ENCODE measurements at places on chromosomes 1 and 21.

DNA sequence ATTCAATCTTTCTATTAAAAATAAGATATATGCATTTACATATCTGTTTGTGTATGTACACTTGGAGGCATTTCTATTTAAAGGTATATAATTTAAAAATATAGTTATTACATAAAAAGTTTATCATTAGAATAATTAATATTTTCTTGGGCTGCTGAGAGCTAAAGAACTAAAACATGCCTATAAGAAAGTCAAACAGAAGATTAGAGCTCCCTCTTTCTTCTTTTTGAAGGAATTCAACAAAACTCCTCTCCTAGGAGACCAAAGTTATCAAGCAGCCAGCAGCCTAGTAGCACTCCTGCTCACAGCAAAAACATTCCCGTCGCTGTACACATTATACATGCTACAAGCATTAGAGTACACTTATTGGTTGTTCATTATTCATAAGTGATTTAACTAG lies 216.4 kb downstream of the VAV3 start:
- peak; percentile 11 for DNase-seq

DNA sequence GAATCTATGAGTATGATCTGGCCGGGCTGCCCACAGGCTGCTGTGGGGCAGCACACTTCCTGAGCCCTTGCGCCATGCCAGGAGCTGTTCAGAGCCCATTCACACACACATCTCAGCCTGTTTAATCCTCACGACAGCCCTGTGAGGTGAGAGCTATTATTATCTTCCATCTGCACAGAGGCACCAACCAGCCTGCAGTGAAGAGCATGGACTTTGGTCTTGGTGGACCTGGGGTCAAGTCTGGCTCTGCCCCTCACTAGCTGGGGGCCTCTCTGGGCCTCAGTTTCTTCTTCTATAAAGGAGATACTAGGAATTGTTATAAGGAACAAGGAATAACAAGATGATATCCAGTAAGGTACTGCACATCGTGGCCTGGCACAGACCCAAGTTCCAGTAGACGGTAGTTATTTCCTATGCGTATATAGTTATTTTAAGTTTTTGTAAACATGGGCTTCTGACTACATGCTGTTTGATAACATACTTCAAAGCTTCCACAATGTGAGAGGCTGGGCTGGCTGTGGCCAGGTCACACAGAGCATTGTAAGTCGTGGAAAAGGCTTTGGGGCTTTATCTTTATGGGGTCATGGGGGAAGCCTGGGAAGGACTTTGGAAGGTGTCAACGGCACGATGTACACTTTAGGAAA lies 3.4 kb upstream of the PADI2 start:
- DNase-seq: no peak

- no peak for DNase-seq
Measured at GRCh38 chr1:19112891-19113696, 97.0 kb downstream of the UBR4 start.

- DNase-seq: no peak
Measured at GRCh38 chr1:103459346-103459745, 66.2 kb upstream of the RNPC3 start.

- no peak for DNase-seq
Measured at GRCh38 chr1:18855573-18855972, 3.9 kb downstream of the TAS1R2 start.

DNA sequence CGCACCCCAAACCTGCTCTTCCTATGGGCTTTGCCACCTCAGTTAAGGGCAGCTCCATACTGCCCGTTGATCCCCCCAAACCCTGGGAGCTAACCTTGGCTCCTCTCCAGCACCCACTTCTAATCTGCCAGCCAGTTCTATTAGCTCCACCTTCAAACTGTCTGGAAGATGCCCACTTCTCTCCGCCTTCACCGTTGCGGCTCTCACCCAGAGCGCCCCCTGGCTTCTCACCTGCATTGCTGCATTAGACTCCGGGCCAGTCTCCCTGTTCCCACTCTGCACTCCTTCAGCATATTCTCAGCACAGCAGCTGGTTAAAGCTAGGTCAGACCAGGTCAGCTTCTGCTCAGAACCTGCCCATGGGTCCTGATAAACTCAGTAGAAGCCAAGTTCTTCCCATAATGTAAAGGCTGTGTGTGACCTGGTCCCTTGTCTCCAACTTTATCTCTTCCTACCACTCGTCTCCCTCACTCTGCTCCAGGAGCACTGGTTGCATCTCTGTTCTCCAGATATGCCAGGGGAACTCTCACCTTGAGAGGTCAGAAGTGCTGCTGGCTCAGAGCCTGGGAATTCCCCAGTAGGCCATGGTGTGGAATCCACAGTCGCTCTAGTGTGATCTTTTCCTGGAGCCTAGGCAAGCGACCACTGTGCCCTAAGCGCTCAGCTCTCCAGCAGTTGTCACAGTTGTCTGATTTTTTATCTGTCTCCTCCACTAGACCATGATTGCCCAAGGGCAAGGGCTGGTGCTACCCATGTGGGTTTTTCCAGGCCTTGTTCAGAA lies 150.3 kb downstream of the HMGB4 start:
- peak; percentile 5 for DNase-seq

DNA sequence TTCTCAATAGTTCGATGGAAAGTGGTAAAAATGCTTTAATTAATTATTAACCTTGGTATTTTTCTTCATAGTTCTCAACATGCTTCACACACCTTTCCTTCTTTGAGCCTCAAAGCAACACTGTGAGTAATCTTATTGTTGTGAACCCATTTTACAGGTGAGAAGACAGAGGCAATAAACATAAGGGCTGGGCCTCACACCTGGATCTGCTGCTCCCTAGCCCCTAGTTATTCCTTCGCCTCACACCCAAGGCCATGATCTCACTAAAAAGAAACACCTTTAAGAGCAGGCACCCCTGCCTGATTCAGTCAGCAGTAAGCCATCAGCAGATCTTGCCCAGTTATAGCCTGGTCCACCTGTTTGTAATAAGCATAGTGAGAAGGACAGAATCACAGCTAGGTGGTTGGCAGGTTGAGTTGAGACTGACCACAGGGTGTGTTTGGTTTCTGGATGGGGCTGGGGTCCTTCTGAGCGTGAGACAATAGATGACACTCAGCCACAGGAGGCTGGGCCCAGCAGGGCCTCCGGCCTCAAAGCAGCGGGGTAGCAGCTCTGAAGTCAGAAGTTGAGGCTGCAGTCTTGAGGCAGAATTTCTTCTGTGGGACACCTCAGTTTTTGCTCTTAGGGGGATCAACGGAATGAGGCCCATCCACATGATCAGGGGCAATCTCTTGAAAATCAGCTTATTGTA lies 203.9 kb downstream of the RHOU start:
- no peak for DNase-seq

- DNase-seq: no peak
Measured at GRCh38 chr1:156510709-156511108, 10.1 kb upstream of the MEF2D start.

DNA sequence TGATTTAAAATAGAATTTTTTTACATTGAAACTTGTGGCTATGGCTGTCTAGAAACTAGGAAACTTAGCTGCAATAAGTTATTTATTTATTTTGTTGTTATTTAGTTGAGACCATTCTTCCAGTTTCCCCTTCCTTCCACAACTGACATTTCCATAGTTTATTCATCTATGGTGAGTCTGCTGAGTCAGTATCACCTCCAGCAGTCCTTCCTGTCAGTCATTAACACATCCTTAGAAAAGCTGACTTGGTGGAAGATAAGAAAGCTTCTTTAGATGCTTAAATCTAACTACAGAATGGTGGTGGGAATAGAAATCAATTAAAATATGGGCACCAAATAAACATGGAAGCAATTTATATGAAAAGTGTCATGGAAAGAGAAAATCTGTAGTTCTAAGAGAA lies 714.0 kb downstream of the RWDD3 start:
- no peak for DNase-seq

DNA sequence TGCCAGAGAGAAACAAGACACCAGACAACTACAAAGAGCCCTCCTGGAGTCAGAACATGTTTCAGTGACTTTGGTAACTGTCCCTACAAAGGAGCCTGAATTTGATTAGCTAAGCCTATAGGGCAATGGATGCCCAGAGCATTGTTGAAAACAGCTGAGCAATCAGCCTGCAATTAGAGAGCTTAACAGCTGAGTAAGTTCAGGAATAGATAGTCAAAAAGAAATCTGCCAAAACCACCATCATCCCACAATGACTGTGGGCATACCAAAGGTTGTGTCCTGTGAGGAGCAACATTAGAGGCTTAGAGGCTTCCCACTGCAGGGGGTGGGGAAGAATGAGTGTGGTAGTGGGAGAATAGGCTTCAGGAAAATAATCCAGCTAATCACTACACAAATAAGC lies 32.1 kb downstream of the SH3BP5L start:
- no peak for DNase-seq

DNA sequence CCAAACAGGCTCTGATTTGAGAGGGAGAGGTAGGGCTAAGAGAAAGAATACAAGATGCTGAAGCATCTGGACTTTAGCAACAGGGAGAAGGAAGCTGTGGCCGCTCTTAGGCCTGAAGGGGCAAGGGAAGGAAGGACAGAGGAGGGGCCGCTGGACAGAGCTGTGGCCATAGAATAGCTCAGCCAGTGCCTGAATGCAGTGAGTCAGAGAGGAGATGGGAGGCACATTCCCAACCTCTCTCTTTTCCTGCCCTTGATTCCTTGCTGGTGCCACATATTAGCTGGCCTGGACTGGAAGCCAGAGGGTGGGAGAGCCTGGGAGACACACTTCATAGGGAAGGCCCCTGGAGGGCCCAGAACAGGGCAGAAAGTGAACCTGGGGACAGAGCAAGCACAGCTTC lies 83.4 kb upstream of the POU3F1 start:
- no peak for DNase-seq

- no peak for DNase-seq
Measured at GRCh38 chr1:80847904-80848303, 952.8 kb upstream of the ADGRL2 start.

DNA sequence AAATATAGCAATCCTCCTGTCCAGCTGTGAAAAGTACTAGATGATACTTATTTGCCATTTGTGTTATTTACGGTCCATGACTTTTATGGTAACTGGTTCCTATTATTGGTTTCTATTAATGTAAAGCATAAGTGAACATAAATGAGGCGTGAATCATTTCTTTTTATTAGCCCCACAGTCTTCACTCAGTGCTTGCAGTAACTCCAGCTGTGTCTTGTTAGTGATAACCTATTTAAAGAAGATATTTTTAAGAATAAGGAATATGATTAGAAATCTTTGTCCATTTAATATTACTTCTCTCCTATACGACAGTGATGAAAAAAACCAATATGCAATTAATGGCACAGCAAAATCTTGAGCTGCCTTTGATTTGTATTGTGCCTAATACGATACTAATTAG lies 149.9 kb downstream of the SPATA17 start:
- no peak for DNase-seq

GRCh38 chr1:209595028-209595427 lies 11.5 kb downstream of the CAMK1G start:
- no peak for DNase-seq

DNA sequence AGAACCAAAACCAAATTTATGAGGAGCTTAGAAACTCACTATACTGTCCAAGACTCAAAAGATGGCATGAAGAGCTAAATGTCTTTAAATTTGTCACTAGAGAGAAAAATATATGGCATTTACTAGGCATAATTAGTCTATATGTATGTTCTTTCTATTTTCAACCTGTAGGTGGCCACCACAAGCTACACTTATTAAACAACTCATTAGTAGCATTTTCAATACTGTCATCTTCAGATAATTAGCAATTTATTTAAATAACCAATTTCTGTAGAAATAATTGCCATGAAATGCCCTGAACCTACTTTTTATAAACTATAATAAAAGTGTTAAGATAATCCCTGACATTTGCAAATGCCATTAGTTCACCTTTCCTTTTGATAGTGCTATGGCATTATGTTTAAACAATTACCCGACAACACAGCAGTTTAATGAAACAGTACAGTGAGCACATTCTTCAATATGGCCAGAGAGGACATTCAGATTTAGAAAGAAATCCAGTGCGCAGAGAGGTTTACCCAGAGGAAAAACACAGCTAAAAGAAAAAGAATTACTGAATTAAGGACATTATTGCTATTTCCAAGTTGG lies 522.5 kb downstream of the PTBP2 start:
- DNase-seq: peak; percentile 1

Measured in KBM-7 (cell line).